ENCODE measurements at places on chromosomes 4 and X.

DNA sequence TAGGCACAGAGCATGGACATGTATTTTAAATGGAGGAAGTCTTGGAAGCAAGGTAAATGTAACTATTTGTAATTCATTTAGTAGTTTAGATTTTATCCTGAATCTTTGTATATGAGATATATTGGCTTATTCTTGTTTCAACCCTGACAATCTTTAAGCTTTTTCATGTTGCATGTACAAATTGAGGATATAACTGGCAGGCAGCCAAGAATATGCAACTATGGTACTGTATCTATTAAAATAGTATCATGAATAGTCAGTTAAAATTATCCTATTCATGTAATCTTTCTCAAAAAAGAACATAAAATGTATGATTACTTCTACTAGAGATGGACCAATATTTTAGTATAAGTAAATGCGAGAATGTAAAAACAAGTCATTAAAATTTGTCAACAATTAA lies 1141.5 kb downstream of the PCDH18 start:
- H3K4me1 ChIP-seq = no peaks in the 10 kb centered on the region
- no peak overlapping the region for H3K4me3 ChIP-seq

DNA sequence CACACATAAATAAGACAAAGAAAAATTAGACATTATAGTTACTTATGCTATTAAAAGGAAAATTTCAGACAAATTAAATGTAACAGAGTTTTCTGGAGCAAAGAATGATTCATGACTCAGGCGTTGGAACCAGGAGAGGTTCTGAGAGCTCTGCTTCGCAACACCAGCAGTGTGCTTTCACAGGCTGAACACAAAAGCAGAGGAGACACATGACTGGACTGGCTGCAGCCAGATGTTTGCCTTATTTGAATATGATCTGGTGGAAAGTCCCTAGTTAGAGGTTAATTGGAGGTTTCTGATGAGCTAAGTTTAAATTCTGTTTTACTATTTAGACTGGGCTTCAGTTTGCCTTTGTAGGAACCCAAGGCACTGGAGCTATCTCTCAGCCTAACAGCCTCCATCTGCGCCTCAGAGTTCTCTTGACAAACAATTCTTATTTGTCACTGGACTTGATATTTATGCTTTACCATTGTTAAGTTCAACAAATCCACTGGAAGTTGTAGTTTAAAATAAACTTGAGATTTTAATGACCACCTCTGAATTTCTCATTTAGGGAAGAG lies 16.2 kb downstream of the BOD1L1 start:
- peaks cover 13% of the 10 kb centered on the region for H3K36me3 ChIP-seq
- no peaks in the 10 kb centered on the region for H3K4me1 ChIP-seq
- no peaks in the 10 kb centered on the region for H3K27me3 ChIP-seq
- H3K4me3 ChIP-seq = no peak overlapping the region

- no peaks in the 10 kb centered on the region for H3K27me3 ChIP-seq
- no peak overlapping the region for H3K4me3 ChIP-seq
- no peak for DNase-seq
- H3K36me3 ChIP-seq = no peaks in the 10 kb centered on the region
- peaks cover 7% of the 10 kb centered on the region for H3K4me1 ChIP-seq
- no peak overlapping the region for H3K27ac ChIP-seq
Observed at GRCh38 chrX:34734383-34734782, 77.3 kb upstream of the TMEM47 start.

DNA sequence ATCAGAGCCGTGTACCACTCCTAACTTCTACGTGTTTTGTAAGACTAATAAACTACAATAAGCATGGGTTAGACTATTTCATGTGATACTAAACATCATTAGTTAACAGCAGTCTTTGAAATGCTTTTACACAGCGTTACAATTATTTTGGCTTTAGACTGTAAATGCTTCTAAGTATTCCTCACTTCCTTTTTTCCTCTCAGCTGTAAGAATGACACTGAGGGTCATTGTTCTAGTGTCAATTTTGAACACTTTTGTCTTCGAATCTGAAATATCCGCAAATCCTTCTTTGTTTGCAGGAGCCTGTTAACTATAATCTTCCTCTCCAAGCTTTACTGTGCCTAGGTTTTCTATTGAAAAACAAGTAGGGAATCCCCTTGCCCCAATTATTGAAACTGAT lies 1.5 kb downstream of the ABCE1 start:
- no peak overlapping the region for H3K27ac ChIP-seq
- DNase-seq = no peak
- no peaks in the 10 kb centered on the region for H3K27me3 ChIP-seq
- H3K36me3 ChIP-seq = peaks cover 66% of the 10 kb centered on the region

DNA sequence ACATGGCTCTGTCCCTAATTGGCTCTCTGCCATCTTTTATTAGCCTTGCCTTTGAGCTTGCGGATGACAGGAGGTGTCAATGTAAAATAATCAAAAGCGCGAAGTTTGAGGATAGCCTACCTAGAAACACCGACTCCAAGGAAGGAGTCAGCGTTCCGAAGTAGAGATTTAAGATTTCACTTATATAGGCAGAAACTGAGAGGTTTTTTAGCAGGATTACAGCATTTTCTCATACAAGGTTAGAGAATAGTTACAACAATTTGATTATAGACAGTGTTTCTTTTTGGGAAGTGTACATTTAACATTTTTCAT lies 499 bp upstream of the NFXL1 start:
- DNase-seq = no peak
- H3K27ac ChIP-seq = no peak overlapping the region
- peak overlapping the region; percentile 76 for H3K4me3 ChIP-seq
- H3K36me3 ChIP-seq = no peaks in the 10 kb centered on the region
- no peaks in the 10 kb centered on the region for H3K27me3 ChIP-seq

DNA sequence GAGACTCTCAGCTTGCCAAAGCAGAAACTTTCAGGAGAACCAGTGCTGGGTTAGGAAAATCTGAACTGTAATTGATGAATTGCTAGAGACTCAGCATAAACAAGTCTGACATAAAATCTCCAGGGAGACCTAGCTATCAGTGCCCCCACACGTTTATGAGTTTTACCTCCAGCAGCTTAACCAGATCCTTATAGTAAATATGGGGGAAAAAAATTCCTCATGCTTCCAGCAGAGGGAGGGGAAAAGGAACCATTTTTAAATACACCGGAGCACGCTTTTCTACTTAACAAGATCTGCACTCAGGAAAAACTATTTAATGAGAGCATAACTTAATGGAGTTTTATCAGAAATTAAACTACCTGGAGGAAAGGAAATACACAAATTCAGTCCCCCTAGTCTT lies 1040.7 kb upstream of the INTU start:
- H3K36me3 ChIP-seq = no peaks in the 10 kb centered on the region
- H3K4me1 ChIP-seq = no peaks in the 10 kb centered on the region
- H3K4me3 ChIP-seq = no peak overlapping the region
- no peaks in the 10 kb centered on the region for H3K27me3 ChIP-seq
- no peak overlapping the region for H3K27ac ChIP-seq

GRCh38 chrX:68945603-68946228 lies 116.9 kb downstream of the EFNB1 start:
- no peaks in the 10 kb centered on the region for H3K36me3 ChIP-seq
- H3K27me3 ChIP-seq = no peaks in the 10 kb centered on the region
- H3K4me3 ChIP-seq = no peak overlapping the region
- no peak for DNase-seq
- H3K27ac ChIP-seq = no peak overlapping the region

DNA sequence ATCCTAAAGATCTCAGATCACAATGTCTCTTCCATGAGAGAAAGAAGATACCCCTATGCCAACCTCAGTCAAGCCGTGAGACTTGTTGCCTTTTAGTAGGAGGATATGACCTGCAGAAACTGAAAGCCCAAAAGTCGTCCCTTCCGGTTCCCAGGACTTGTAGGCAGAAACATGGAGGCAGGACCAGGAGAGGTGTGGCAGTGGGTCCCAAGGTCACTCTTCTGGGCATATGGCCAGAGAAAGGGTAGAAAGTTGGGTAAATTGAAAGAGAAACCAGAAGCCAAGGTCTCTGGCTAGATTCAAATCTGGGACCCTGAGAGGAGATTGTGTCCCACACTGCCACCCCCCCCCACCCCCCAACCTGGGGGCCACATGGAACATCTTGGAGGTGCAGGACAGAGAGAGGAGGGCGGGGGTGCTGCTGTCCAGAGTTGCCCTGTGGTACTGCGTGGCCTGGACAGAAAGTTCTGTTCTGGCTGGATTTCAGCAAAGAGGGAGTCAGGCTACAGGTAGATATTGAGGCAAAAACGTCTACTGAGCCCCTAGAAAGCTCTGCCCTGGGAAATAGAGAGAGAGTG lies 55.4 kb downstream of the DDX3X start:
- H3K36me3 ChIP-seq = no peaks in the 10 kb centered on the region
- no peak overlapping the region for H3K4me3 ChIP-seq
- no peaks in the 10 kb centered on the region for H3K4me1 ChIP-seq
- H3K27ac ChIP-seq = no peak overlapping the region

DNA sequence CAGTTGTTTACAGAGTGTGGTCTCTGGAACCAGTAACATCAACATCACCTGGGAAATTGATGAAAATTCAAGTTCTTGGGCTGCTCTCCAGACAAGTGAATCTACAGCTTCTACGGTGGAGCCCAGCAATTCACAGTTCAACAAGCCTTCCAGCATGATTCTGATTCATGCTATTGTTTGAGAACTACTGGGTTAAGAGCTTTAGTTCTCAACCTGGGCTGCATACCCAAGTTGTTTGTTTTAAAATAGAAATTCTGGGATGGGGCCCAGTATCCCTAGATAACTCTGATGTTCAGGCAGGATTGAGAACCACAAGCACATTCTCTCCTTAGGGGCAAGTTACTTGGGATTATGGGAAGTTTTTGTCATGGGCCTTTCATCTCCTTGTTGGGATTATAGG lies 37.9 kb upstream of the PGK1 start:
- H3K27ac ChIP-seq = no peak overlapping the region
- no peaks in the 10 kb centered on the region for H3K27me3 ChIP-seq
- no peak overlapping the region for H3K4me3 ChIP-seq
- H3K36me3 ChIP-seq = no peaks in the 10 kb centered on the region
- H3K4me1 ChIP-seq = no peaks in the 10 kb centered on the region

DNA sequence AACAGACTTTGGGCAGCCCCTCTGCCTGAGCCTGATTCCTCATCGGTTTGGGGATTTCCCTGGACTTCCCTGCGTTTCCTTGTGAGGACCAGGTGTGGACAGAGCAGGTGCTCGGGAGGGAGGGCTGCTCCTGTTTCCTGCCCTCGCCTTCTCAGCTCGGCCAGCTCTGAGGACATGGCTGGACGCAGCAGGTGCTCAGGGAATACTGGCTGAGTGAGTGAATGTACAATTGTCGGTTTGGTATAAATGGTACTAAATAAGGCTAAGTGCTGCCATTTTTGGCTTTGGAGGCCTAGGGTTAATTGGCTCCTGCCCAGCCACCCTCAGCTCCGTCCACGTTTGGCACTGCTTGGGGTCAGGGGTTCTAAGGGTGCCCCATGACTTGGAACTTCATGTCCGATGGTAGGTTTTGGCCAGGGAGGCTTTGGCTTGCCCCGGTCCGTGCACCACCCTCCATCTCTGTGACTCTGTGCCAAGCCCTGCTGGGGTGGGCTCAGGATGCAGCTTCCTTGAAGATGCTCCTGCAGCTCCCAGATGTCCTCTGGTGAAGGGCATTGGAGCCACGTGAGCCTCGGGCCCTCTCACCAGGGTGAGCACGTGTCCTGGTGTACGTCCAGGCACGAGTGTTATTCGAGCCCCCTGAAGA lies 45.0 kb upstream of the NKX1-1 start:
- H3K27ac ChIP-seq = no peak overlapping the region
- no peaks in the 10 kb centered on the region for H3K36me3 ChIP-seq
- no peak for DNase-seq
- H3K4me3 ChIP-seq = no peak overlapping the region
- H3K4me1 ChIP-seq = no peaks in the 10 kb centered on the region

DNA sequence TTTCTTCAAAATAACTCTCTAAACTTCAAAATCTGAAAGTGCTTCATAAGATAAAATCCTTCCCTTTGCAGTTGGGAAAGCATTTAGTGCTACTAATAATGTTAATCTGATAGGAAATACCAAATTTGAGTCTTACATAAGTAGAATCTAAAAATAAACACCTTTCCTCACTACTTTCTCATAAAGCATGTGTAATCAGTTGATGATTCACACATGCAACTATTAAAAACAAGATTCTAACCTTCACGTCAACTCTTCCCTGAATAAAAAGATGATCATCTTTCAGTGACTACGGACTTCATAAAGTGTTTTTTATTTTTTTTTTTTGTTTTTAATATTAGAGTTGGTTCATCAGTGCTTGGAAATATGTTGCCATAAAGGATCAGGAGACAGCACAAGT lies 172.6 kb downstream of the ACTRT1 start:
- H3K27ac ChIP-seq = no peak overlapping the region
- H3K27me3 ChIP-seq = no peaks in the 10 kb centered on the region
- DNase-seq = no peak
- no peaks in the 10 kb centered on the region for H3K4me1 ChIP-seq
- H3K4me3 ChIP-seq = no peak overlapping the region
- H3K36me3 ChIP-seq = no peaks in the 10 kb centered on the region

DNA sequence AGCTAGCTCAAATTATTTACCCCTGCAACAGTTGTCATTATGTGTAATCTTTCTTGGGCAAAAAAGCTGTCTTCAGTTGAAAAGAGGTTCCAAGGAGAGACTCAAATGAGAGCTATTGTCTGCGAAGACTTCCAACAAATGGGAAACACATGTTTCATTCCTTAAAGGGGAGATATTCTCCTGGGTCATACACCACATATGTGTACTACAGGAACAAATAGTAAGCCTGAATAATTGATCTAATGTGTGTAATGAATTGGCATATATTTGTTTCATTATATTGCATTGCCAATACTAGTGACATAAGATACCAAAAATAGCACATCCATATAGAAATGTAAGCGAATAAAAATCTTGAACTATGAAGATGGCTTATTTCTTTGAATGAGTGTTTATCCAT lies 950.9 kb upstream of the NDST4 start:
- H3K27me3 ChIP-seq = no peaks in the 10 kb centered on the region
- no peaks in the 10 kb centered on the region for H3K4me1 ChIP-seq
- no peak for DNase-seq
- no peak overlapping the region for H3K27ac ChIP-seq

DNA sequence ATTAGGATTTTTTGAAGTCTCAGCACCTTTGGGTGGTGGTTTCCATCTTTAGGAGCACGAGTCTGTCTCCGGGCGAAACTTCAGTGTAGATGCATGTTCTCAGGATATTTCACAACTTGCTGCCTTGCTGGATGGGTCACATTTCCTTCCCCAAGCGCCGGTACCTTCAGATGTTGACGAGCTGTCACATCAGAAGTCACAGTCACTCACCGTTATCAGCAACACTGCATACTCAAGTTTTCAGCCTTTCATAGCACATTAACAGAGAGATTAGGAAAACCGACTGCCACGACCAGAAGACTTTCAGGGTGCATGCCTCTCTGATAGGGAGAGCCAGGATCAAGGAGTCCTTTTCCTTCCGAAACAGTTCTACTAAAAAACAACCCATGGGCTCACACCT lies 77.8 kb downstream of the SHROOM2 start:
- H3K27ac ChIP-seq = no peak overlapping the region
- DNase-seq = no peak
- peaks cover 3% of the 10 kb centered on the region for H3K4me1 ChIP-seq
- H3K27me3 ChIP-seq = no peaks in the 10 kb centered on the region
- H3K4me3 ChIP-seq = no peak overlapping the region

DNA sequence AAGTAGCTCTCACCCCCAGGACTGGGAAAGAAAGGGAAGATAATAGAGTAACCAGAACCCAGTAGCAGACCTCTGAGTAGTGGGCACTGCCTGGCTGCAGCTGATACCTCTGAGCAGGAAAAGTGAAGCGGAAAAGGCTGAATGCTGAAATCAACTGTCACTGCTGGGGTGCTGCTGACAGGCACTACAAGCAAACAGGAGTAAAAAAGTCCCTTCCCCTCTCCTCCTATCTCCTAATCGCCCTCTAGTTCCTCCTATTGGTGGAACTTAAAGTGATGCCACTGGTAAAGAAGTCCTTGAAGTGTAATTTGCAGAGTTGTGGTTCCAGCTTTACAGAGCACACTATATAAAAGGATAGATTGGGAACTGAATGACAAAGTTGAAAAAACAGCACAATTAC lies 32.8 kb upstream of the GLRB start:
- no peaks in the 10 kb centered on the region for H3K36me3 ChIP-seq
- no peak overlapping the region for H3K4me3 ChIP-seq
- DNase-seq = peak; percentile 5
- no peaks in the 10 kb centered on the region for H3K4me1 ChIP-seq
- H3K27me3 ChIP-seq = no peaks in the 10 kb centered on the region
